Kasumi-1 (cell line): ENCODE measurements at places on chromosomes 6 and 20.

DNA sequence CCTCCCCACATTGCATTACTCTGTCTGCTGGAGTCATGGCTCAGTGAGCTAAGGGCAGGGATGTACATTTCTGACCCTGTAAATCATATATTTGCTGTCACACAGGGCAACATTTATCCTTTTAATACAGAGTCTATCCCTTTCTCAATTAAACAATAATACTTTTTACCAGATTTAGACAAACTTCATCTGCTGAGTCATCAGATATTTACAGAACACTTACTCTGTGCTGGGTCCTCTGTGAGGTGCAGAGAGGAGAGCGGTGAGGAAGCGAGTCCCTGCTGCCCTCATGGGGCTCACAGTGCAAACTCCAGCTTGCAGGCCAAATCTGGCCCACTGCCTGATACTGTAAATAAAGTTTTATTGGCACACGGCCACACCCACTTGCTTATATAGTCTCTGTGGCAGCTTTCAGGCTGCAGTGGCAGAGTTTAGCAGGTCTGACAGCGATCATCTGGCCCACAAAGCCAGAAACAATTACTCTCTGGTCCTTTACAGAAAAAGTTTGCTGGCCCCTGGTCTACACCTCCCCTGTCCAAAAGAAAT is 144.5 kb downstream of the CDH26 start:
- no peak for DNase-seq

- peak; percentile 37 for DNase-seq
These were observed 198.7 kb downstream of the RIMS1 start for GRCh38 chr6:72084992-72085569.

- no peak for DNase-seq
These were observed 107.9 kb downstream of the RPP40 start for GRCh38 chr6:4895971-4896370.

- no peak for DNase-seq
These were observed 516.2 kb downstream of the BCKDHB start for GRCh38 chr6:80622641-80623040.

DNA sequence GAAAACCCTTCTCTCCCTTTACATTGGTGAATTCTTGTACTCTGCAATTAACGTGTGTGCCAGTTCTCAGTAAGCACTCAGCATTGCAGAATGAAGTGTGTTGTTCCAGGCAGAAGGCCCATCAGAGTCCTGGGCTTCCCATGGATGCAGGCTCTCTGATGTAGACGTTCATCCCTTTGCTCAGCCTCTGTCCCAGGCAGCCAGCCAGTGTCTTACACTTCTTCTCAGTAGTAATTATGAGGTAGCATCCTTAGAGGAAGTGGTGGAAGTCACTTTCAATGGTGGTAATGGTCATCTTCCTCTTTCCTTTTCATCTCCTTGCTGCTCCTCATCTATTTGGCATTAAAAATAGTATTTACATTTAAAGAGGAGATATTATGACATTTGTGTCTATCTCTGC is 66.7 kb upstream of the FYN start:
- peak; percentile 2 for DNase-seq

GRCh38 chr6:132459605-132459952 is 53.3 kb downstream of the STX7 start:
- no peak for DNase-seq

DNA sequence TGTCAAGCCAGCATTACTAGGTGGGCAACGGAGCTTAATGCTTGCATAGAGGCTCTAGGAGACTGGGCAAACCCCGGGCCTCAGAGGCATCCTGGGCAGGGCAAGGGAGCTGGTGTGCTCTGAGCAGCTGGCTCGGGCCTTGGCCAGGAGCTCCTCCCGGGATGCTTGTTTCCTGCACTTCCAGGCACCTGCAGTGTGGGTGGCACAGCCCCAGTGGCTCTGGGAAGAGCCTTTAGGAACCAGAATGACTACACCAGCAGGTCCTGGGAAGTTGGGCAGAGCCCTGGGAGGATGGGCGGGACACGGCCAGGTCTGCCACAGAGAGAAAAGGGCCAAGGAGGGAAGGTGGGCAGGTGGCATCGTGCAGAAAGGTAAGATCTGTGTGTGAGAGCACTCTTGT is 80.4 kb upstream of the CD93 start:
- DNase-seq: no peak

DNA sequence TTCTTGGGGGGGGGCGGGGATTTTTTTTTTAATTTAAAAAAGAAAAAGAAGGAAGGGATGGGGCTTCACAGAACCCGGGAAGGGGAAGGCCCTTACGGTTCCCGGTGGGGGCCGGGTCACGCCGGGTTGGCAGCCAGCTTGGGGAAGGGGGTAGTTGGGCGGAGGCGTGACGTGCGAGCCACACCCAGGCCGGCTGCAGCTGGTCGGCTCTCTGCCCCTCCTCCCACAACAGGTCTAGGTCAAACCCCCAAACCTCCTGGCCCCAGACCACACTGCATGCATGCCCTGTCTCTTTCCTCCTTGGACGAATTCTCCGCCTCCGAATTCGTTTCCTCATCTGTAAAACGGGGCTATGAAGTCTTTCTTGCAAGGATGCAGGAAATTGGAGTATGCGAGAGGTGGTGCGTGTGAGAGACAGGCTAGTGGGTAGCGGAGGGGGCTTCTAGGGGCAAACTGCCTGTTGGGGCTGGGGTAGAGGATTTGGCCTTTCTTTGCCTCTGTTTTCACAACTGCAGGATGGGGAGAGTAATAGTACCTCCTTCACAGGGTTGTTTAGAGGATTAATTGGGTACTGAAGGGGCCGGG is 828 bp downstream of the HCK start:
- DNase-seq: no peak

DNA sequence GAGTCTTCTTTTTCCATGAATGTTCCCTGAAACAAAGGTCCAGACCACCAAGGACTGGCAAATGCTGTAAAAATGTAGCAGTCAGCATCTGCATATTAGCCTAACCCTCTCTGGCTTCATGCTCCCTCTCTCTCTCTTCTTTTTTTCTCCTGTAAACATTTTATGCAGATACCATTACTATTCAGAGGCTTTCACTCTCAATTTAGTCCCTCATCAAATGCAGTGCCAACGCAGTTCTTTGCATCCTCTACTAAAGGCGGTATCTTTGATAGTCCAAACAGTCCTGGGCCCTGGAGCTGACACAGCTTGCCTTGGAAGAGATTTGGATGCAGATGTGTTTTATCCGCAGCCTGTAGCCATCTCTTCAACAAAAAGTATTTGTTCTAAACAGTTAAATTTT is 167.1 kb upstream of the MMS22L start:
- DNase-seq: no peak
